ENCODE measurements at places on chromosomes 6 and 20. TPM values are rescaled to one million over a fixed set of nuclear protein-coding genes. Genes with fewer than 3 reads are reported as not detected.

Gene RIMS4
- 0.08 TPM for total RNA-seq

DNA sequence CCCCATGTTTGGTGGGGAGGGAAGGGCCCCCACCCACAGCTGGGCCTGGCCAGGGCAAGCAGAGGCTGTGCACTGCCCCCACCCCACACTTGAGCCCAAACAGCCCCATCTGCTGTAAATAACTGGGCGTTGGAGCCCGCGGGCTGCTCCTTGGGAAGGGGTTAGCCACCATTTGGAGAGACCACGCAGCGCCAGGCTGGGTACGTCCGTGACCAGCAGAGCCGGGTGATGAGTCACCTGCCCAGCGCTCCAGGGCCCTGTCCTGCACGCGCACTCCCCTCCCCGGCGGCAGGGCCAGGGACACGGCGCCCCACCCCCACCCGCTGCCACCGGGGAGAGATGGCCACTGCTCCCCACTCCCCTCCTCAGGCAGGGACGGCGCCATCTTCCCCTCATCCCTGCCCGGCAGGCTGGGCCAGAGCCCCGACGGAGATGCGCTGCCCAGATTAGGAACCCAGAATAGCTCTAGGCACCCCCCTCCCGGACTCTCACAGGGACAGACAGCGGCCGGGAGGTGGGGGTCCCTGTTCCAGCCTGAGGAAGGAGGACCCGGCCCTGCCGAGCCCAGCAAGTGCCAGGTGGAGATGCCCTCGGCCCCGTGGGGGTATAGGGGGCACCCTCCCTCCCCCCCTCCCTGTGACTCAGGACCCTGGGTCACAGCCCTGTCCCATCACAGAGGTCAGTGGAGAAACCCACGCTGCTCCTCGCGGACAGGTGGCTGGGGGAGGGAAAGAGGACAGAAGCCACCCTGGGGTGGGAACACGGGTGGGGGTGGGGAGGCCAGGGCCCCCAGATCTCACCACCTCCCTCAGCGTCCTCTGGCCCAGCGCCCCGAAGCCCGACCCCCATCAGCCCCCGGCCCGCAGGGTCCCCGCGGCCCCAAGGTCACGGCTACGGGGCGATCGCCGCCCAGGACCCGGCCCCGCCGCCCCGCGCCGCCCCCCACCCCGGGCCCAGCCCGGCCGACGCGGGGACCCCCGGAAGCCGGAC, 642 bp downstream of the EEF1A2 start:
- peak; percentile 28 for ATAC-seq

DNA sequence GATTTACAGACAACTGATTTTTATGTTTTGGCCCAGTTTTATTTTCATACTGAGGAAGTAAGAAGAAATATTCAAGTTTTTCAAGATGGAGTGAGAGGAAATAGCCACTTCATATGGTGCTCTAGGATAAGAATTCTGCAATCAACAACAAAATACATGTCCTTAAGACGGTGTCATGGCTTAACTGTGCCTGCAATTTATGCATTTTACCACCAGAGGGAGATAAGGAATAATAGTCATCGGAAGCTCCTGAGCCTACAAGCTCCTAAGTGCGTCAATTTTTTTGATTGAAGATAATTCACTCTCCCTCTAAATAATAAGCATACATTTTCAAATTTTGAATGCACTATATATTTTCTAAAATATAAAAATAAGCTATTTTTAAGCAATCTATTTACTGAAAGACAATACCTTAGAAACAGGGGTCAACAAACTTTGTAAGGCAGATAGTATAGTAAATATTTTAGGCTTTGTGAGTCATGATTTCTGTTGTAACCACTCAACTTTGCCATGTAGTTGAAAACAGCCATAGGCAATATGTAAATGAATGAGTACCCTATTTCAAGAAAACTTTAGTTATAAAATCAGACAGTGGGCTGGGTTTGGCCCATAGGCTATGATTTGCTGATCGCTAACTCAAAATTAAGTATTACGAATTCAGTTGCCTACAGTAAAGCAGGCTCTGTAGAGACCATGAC, 230.9 kb upstream of the DTNBP1 start:
- ATAC-seq = no peak

GRCh38 chr6:125262016-125263013, 39.5 kb downstream of the HDDC2 start:
- ATAC-seq = no peak

DNA sequence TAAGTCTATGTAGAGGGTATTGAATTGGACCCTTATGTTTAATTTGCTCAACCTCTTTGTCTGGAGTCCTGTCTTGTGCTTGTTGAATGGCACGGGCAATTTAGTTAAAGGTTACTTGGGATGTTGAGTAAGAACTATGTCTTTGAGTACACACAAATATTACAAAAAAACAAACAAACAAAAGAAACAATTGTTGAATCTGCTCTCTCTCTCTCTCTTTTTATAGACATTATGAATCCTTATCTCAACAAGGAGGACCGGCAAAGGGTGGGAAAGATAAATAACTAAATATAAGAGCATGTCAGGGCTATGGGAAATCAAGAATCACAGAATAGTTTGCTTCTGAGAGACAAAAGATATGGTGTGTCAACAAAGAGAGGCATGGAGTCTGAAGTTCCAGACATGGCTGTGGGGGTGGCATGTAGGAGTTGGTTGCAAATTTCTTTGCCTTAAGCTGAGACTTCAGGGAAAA, 608.6 kb downstream of the UTRN start:
- no peak for ATAC-seq

Data from esophagus mucosa (tissue), 1 donor.